ENCODE measurements at places on chromosomes 1 and 21.

DNA sequence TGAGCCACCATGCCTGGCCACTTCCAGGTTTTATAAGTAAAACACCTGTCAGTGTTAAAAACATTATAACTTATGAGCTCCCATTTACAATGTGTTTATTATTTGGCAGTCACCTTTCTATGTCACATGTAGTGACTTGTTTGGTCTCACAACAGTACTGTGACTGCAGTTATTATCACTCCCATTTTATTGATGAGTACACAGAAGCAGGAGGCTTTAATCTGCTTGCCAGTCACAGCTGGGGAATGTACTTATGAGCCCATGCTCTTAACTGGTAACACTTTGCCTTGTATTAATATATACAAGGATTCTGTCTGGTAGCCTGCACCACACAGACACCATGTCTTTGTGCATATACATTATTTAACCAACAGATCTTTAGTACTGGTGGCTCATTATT, 31.1 kb upstream of the BACH1 start:
- no peak for DNase-seq

DNA sequence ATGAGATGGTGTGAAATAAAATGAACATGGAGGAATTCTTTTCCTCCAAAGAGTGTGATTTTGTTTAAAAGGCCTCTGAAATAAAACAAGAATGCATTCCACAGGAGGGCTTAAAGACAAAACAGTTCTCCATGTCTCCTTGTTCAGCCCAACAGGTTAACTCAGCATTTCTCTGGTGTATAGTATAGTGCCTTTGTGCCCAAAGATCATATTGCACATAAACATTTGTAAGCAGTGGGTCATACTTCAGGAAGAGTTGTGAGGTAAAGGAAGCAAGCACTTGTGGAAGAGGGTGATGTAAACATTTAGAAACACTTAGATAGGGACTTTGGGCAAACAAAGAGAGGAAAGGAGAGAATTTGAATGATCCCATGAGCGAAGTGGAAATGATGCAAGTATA, 433.9 kb downstream of the SIPA1L2 start:
- DNase-seq = no peak

- DNase-seq = no peak
Observed at GRCh38 chr1:61301824-61302657, 219.7 kb downstream of the NFIA start.

DNA sequence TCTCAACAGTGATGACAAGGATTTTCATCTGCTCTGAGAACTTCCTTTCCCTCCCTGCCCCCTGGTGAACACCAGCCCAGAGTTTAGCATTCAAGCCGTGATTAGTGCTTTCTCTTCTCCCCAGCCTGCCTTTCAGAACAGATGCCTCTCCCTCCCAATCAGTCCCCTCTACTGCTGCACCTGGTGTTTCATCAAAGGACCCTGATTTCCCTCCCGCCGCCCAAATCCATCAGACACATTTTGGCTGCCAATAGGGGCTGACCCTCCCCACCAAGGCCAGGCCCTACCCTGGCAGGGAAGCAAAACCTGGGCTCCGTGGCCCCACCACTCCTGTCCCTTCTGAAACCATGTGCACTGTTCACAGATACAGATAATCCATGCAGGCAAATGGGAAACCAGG, 34.0 kb upstream of the KLHDC7A start:
- DNase-seq = no peak

GRCh38 chr1:15436881-15437442, 1.3 kb upstream of the CTRC start:
- DNase-seq = no peak

DNA sequence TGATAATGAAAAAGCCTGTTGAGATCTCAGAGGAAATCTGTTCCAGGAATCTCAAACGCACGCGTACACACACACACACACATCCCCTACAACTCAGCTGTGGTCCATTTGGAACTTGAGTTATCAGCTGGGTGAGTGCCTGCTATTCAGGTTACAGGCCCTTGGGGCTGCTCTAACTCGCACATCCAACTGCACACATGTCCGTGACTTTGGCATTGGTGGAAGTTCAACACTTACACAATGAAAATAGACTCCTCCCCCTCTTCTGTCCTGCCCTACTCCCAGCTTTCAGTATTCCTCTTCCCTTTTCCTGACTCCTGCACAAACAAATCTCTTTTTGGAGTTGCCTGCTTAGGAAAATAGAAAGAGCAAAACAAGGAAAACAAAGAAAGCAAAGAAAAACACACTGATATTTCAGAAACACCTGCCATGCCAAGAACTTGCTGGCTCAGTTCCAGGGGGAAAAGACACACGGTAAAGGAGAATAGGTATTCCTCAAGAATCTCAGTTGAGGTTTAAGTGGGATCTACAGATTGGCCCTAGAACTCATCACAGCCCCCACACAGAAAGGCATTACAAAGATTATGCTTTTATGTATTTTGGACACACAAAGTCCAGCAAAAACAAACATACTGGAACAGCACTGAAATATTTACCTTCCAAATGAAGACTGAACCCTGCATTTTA, 140.9 kb downstream of the TGFBR3 start:
- DNase-seq = no peak

DNA sequence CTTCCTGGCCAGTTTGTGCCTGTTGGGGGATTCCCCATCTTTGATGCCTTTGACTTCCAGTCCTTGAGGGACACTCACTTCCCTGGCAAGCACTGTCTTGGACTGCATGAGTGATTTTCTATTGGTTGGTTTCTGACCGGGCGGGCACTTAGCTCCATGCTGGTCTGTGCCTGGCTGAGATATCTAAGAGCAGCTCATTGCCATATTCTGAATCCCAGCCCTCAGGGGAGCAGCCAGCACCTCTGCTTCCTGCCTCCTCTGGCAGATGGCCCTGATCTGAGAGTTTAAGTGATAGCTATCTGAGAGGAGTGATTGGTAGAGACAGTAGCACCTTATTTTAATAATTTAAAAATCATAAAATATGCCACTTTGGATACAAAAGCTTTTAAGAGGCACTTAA, 52.5 kb downstream of the DISC1 start:
- no peak for DNase-seq

DNA sequence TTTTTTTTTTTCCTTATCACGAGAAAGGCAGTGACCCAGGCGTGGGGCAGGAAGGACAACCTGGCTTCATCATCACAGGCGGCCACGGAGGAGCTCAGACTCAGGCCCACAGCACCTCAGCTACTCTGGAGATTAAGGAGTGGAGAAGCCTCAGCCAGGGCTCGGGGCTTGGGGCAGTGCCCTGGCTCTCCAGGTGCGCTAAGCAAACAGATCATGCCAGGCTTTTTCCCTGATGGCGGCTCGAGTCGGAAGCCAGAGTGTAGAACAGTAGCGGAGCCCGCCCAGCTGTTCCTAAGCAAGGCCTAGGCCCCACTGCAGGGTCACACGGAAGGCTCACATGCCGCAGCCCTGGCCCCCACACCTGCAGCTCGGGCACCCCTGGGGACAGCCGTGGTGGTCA, 70.7 kb downstream of the AGPAT3 start:
- DNase-seq = no peak

DNA sequence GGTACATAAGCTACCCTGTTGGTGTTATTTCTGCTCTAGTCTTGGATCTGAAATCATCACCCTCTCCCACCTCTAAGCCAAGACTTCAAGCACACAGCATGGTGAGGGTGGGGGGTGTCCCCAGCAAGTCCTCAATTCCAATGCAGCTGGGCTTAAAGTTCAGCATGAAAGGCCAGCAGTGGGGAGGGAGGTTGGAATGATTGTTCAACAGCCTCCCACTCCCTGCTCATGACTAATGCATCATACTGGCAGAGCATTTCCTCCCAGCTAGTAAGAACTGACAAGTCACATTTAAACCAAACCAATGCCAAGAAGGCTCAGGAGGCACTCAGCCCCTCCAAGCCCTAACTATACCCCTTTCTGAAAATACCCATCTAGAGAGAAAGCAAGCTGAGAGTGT, 50.1 kb downstream of the TIAM1 start:
- no peak for DNase-seq

GRCh38 chr1:206969090-206969489, 1.2 kb downstream of the FCAMR start:
- DNase-seq = no peak

DNA sequence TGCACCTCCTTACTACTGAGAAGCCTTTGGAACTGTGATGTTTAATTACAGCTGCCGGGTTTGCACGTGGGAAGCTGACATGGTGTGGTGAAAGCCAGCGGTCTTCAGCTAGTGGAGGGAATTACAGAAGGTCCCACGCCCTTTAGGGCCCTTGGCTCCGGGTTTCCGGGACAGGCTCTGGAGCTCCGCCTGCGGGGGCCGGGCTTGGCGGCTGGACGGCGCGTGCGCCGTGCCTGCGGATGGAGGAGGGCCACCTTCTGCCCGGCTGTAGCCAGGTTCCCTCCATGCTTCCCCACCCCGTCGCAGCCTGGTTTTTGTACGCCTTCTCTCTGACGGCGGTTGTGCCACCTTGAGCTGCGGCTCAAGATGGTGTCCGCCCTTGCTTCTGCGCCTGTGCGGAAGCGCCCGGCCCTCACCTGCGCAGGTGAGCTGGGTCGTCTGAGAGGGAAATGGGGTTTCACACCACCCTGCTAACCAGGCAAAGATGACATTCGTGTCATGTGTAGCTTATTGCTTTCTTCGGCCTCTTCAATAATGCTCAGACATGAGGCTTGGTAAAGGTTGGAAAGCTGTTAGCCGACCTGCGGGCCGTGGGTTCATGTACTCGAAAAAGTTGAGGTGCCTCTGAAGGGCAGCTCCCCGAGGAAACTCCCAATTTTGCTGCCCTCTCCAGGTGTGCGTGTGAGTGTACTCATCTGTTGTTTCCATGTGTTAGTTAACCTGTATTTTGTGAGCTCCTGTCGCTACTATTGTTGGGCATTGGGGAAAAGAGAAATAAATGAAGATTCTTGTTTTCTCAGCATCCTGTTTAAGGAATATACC, 36.6 kb upstream of the OPRD1 start:
- DNase-seq = peak; percentile 65

DNA sequence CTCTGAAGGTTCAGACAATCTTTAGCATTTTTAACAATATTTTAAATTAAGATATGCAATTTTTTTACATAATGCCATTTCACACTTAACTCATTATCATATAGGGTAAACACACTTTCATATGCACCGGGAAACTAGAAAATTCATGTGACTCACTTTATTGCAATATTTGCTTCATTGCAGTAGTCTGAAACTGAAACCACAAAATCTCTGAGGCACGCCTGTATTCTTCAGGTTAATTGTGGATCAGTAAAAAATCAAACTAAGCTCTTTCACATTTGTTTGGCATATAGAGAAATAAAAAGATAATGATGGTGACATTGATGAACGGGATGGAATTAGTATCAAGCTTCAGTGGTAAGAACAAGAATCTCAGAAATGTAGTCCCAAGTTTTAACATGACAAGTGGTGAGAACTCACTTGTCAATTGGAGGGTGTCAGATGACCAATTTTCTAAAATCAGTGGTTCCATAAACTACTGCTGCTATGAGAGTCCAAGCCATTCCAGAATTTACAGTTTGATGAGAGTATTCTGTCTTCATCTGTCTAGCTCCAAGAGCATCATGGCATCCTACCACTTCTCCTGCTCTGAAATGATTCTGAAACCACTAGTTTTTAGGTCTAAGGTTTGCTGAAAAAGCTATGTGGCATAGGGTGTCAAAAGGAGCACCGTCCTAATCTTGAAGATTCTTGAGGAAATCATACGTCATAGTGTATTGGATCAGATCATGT, 281.0 kb downstream of the PTPRC start:
- DNase-seq = no peak

DNA sequence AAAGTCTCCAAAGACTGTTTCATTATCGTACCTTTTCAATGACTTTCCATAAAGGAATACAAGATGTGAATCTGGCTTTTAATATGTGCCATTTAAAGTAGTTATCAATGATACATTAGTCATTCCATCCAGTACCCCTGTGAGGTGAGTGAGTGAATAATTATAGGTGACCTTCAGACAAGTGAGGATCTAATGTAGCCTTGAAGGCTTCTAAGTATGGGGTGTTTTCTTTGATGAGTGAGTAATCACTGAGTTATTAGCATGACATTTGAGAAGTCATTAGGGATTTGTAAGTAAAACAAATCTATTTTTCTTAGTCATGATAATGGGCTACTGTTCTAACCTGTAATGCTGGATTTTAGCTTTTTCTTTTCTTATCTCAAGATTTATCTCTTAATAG, 831.4 kb downstream of the ADGRL2 start:
- DNase-seq = no peak

- no peak for DNase-seq
Observed at GRCh38 chr1:3156936-3157335, 87.9 kb downstream of the PRDM16 start.

- peak; percentile 45 for DNase-seq
Observed at GRCh38 chr1:158149577-158150269, 31.0 kb upstream of the CD1D start.

GRCh38 chr1:14757286-14757625, 158.8 kb downstream of the KAZN start:
- DNase-seq = no peak
